ENCODE measurements at places on chromosomes 12 and 14.

- DNase-seq, result no peak
Observed at GRCh38 chr12:24198936-24199671, 249.6 kb upstream of the SOX5 start.

DNA sequence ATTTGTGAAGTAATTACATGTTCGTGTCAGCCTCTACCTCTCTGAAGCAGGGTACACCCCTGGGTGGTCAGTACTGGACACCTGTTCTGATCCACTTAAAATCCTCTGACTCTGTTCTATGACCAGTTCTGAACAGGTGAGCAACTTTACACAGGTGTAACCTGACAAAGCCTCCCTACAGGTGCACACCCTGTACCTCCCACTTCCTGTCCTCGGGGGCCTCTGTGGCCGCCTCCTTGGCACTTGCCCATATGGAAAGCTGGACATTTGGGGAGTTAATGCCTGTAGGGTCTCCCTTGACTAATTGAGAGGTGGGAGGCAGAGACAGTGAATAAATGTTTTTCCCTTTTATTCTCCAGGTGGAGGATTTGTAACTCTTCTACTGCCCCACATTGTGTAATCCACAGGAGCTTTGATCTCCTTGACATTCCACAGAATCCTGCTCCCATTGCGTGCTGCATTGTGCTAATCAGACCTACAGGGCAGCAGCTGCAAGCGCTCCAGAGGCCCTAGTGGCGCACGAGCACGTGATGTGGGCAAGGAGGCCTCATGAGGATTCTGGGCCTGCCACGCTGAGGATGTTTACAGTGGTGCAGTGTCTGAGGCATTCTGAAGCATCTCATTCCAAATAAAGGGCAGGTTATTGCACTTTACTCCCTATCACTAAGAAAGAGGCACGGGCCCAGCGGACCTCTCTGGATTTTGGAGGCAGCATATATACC lies 45.8 kb upstream of the BATF start:
- no peak for DNase-seq

- DNase-seq, result no peak
Observed at GRCh38 chr14:100755649-100756048, 29.0 kb downstream of the DLK1 start.

DNA sequence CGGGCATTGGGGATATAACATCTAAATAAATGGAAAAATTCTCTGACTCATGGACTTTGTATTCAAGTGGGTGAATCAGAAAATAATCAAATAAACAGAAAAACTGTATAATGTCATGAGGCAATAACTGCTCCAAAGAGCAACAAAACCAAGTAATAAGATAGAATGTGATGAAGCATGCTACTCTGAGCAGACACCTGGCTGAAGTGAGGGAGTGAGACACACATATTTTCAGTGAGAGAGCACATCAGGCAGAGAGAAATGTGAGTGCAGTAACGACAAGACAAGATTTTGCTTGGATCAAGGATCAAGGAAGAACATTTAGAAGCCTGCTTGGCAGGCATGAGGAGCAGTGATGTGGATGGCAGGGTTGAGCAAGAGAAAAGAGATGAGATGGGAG lies 75.8 kb upstream of the CCDC91 start:
- no peak for DNase-seq

DNA sequence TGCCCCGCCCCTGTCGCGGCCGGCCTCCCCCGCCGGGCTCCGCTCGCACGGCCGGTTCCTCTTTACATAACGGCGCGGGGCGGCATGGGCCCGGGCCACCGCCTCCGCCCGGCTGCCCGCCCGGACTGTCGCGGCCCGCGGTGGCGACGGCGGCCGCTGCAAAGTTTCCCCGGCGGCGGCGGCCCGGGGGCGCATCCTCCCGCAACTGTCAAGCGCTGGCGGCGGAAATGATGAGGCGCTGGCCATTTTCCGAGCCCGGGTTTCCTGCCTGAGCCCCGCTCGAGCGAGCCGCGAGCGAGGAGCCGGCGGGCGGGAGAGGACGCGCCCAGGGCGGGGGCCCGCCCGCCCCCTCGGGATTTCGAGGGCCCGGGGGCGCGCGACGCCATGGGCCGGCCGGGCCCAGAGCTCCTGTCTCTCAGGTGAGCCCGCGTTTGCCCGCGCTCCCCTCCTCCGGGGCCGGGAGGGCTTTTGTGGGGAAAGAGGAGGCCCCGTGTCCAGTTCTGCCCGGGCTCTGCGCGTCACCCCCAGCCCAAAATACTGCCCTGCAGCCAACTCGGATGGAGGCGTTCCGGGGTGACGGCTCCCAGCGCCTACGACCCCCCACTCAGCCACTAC lies at the start of gene SH2B3:
Gene SH2B3, plus strand, starts transcription at position 65 of the 615 bp plus-strand sequence. CDS start 12,223 bp downstream, outside the sequence.
- DNase-seq, result no peak

- no peak for DNase-seq
Observed at GRCh38 chr14:103122947-103123633, at the start of gene TNFAIP2. Gene TNFAIP2 (plus strand): TSS chr14:103123461. CDS start chr14:103126458, 2,997 bp downstream.

All from CD4-positive, alpha-beta T cell treated with Interleukin-10 for 1 hour (primary cell).